ENCODE measurements at places on chromosomes 2 and 18. TPM values are rescaled to one million over a fixed set of nuclear protein-coding genes. Genes with fewer than 3 reads are reported as not detected.

The GAREM1 gene
- 5.1 TPM for total RNA-seq

The LRRC30 gene
- total RNA-seq = 3.4 TPM

The FZD7 gene
- 85.7 TPM for total RNA-seq

The COL4A3 gene
- total RNA-seq = 3.9 TPM

The NPAS2 gene
- 124 TPM for total RNA-seq

The KATNAL2 gene
- 2.9 TPM for total RNA-seq

The NT5DC4 gene
- 1.2 TPM for total RNA-seq

The DTNA gene
- total RNA-seq = 82.8 TPM

The SKOR2 gene
- total RNA-seq = 0.48 TPM

The ZNF2 gene
- total RNA-seq = 2.9 TPM

The FAM117B gene
- total RNA-seq = 5.8 TPM

The SCN1A gene
- 11.1 TPM for total RNA-seq

The ARHGAP15 gene
- total RNA-seq = 54.2 TPM

The MAP2 gene
- total RNA-seq = 14.4 TPM

DNA sequence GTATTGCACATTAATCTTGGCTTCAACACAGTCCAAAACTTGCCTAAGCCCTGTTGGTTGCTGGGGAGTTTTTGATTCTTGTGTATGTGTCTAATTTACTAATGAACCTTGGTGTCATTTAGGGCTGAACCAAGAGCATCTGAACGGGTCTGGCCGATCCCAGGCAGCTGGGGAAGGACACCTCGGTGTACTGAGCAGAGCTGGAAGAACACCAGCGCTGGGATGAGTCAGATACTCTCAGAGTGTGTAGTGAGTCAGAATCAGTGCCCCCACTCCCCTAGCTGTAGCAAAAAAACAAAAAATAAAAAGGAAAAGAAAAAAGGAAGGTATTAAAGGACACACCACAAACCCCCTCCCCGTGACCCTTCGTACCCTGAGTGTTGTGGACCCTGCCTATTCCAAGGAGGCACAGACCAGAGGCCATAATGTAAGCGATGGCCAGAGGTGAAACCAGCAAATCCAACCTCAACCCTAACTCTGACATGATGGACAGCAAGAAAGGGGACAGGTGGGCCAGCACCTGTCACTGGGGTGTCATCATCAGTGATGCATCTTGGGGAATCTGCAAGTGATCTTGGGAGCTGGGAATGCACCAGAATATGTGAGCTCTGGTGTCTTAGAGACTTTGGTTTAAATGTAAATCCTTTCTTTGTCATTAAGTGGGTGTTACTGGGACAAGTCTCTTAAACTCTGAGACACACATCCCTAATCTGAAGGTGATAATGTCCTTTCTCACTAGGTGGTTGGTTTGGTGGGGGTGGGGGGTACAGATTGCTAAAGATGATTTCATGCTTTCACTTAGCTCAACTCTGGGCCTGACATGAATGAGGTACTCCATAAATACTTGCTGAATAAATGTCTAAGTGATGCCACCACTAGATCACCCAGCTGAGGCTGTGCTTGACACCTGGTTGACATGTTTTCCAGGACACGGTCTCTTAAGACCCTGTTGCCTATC lies 34.2 kb upstream of the NCOA1 start:
- peak; percentile 86 for DNase-seq

DNA sequence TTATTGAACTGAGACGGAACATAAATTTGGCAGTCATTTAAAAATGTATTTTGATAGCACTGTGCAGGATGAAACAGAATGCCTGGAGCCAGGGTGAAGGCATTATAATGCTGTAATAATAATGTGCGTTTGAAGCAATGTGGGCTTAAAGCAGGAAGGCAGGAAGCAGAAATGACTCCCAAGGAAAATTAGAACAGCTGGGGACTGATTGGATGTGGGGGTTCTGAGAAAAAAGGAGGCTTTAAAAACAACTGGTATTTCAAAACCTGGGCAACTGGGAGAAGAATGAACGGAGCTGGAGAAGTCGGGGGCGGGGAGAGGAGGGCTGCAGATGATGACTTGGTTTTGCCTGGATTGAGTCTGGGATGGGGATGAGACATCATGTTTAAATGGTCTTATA lies 12.6 kb downstream of the FAM124B start:
- DNase-seq = no peak

GRCh38 chr2:73033142-73033765 lies 38.3 kb downstream of the SFXN5 start:
- no peak for DNase-seq

- DNase-seq = peak; percentile 45
Measured at GRCh38 chr2:60468382-60469085, 84.9 kb downstream of the BCL11A start.

- no peak for DNase-seq
Measured at GRCh38 chr18:13138420-13139139, 80.0 kb upstream of the LDLRAD4 start.

GRCh38 chr2:74577448-74577847 lies 22.9 kb downstream of the DOK1 start:
- DNase-seq = peak; percentile 83

- no peak for DNase-seq
Measured at GRCh38 chr2:179170901-179171300, 93.7 kb downstream of the SESTD1 start.

DNA sequence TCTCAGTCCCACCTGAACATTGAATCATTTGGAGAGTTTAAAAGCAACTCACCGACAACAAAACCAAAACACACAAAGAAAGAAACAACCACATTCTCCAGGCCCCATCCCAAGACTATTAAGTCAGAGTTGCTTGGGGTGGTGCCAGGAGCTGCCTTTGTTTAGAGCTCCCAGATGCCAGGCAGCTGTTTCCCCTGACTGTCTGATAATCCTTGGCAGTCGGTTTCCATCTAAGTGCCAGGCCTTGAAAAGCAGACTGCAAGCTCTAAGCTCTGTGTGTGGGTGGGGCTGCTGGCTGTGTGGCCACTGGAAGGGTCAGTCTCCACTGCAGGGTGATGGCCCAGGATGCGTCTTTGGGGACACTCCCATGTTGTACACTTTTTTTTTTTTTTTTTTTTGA lies 255.3 kb upstream of the AGAP1 start:
- DNase-seq = peak; percentile 85

DNA sequence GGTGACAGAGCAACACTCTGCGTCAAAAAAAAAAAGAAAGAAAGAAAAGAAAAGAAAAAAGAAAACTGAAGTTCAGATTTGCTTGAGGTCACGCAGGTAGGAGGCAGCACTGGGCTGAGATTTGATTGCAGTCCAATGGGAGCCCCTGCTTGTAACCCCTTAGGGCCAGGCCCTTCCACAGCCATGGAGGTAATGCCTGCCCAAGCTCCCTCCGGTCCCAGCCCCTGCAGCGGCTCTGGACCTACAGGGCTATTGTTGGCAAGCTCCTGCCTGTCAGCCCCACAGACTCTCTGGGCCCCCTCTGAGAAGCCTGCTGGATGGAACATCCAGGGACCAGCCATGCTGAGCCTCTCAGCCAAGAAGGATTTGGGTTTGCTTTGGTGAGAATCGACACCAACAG lies 12.2 kb downstream of the ZFP36L2 start:
- no peak for DNase-seq

DNA sequence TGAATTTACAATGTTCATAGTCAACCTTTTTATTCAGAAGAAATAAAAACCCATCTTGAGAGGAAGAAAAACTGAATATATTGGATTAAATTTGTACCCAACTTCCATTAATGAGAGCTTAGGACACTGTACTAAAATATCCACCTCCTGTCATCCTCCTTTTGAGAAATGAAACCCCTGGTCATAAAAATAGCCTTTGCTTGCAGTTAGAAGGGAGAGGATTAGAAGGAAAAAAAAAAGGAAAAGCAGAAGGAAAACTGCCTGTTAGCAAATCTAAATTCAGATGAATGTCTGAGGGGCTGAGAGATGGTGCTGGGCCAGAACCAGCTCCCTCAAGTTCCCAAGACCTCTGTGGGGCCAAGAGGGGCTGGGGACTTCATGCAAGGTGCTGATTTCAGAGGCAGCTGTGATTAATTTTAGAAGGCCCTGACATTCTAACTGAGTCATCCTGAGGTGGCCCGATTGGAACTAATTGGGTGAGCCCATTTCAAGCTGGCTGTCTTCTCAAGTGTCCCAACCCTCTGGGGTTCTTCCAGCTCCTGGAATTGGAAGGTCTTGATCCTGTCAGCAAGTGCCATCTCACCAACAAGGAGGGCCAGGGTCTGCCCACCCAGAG lies 38.4 kb upstream of the BIN1 start:
- DNase-seq = peak; percentile 44

- no peak for DNase-seq
Measured at GRCh38 chr2:47025969-47026610, 110.5 kb upstream of the MCFD2 start.

GRCh38 chr2:42979416-42979869 lies 187.1 kb upstream of the HAAO start:
- no peak for DNase-seq

DNA sequence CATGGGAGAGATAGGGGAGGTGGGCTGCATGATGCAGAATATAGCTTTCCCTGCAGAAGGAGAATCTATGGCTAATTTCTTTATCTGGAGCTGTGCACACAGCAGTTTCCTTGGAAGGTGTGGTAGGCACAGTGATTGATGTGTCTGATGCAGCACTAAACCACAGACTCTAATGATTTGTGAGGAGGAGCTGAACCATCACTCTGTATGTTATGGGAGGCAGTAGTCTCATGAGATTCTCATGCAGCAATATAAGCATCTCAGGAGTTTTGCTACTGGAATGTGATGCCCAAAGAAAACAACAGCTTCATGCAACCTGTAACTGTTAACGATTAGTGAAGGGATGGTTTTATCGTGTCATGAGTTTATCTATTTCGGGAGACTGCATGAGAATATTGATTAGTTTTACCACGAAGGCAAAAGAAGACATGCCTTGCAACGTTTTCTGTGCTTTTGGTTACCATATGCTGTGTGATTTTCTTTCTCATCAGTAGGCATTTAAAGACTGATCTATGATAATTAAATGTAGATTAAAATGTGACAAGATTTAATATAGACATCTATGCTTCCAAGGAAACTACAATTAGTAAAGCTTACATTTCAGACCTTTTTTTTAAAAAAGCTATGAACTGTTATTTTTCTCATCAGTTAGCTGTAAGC lies 286.8 kb downstream of the ARL6IP6 start:
- DNase-seq = no peak

- DNase-seq = peak; percentile 97
Measured at GRCh38 chr2:113818382-113818951, 62.0 kb upstream of the SLC35F5 start.

GRCh38 chr2:46179037-46179621 lies 118.1 kb upstream of the EPAS1 start:
- peak; percentile 96 for DNase-seq

DNA sequence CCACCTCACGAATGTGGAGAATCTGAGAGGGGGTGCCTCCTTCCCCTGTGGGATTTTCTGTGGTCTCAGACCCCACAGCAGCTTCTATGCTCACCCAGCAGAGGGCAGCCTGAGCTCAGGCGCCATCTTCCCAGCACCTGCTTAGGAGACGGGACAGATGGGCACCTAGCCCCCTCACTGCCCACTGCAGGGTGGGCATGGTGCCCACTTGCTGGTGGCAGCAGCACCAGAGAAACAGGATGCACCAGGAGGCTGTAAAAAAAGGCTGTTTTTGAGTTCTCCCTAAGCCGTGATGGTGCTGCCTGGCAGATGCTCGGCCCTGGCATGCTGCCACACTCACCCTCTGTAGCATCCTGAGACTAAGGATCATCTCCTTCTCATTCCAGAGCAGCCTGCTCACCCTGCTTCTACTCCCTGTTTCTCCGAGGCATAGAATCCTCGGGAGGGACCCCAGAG lies 19.1 kb upstream of the SLC20A1 start:
- DNase-seq = peak; percentile 64

DNA sequence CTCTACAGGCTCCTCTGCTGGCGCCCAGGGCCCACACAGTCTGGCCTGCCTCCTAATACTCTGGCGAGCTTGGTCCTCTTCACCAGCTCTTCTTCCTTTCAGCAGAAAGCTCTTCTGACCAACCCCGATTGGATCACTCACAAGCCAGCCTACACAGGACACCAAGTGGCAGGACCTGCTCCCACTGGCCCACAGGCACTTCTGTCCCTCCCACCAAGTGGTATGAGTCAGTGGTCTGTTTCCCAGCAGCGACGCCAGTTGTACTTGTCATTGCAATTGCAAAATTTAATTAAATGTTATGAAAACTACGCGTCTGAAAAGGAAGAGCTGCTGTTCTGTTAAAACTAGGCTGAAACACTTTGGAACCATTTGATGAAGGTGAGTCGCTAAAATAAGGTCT lies 46.7 kb downstream of the NDUFA10 start:
- DNase-seq = no peak

DNA sequence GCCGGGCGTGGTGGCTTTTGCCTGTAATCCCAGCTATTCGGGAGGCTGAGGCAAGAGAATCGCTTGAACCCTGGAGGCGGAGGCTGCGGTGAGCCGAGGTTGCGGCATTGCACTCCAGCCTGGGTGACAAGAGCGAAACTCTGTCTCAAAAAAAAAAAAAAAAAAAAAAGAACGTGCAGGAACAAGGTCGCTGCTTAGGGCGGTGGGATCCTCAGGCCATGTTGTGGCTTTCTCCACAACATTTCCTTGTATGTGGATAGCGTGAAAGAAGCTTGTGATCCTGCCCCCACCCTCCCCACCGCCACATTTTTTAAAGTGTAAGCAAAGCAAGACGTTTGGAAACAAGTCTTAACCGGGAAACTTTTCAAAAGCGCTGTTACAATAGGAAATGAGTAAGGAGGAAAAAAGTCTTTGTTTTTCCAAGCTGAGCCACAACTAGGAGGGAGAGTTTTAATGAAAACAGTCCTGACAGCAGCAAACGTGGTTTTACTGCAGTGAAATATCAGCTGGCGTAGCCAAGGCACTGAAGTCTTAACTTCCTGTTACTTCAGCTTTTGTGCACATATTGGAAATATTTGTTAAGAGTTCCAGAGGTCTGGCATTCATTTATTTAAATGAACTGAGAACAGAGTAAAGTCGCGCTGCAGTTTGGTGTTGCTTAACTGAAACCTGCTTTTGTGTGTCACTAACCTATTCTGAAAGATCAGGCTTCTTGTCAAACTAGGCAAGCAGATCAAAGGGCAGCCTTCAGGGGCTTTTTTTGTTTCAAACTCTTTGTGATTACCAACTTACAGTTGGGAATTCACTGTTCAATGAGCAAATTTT lies 3.8 kb downstream of the TGIF1 start:
- DNase-seq = peak; percentile 87

GRCh38 chr2:205323929-205324328 lies 358.4 kb upstream of the NRP2 start:
- no peak for DNase-seq

- no peak for DNase-seq
Measured at GRCh38 chr2:119706221-119706620, 27.2 kb downstream of the TMEM177 start.

- peak; percentile 92 for DNase-seq
Measured at GRCh38 chr2:190835303-190835930, 45.2 kb upstream of the GLS start.

DNA sequence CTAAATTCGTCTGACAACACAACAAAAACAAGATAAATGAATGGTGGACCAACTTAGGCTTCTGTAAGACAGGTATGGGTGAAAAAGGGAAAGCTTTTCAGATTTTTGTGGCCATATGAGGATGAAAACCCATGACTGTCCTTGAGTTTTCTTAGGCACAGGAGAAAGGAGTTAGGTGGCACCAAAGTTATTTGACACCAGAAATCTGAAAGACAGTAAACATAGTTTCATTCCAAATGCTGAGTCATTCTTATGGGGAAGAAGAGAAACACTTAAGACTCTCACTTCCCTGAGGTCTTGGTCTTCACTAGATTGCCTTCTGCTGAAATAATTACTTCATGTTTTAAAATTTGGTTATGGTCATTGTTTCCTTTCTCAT lies 5.2 kb upstream of the GPD2 start:
- DNase-seq = no peak

- DNase-seq = no peak
Measured at GRCh38 chr2:8574196-8575037, 107.4 kb upstream of the ID2 start.
